ENCODE measurements at places on chromosomes 6 and 20.

DNA sequence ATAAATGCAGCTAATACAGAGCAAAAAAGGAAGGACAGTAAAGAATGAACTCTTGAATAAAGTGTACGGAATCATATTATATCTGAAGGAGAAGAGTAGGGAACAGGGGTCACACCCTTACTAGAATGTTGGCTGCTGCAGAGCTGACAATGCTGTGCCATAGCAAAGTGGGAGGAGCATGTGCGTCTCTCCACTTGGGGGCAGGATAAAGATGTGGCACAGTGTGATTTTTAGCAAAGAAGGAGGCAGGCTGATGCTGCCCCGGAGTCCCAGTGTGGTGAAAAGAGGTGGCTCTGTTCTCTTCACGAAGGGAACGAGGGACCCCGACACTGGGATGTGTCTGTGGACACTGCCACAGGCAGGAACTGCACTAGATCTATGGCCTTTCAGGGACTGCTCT lies 67.5 kb downstream of the INSM1 start:
- no peak for DNase-seq

DNA sequence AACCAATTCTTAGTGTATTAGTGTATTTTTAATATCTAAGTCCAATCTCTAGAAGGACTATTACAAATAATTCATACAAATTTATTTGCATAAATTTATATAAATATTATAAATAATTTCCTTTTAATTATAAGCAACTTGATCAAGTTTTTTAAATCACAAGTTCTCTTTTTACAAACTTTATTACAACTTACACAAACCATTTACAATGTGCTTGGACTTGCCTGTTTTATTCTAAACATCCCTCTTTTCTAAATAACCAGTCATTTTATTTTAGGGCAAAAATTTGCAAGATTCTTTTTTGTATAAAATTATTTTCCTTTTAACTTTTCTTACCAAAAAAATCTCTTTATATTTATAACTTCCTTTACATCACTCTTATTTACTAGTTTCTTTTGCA lies 83.5 kb upstream of the SYNCRIP start:
- no peak for DNase-seq

DNA sequence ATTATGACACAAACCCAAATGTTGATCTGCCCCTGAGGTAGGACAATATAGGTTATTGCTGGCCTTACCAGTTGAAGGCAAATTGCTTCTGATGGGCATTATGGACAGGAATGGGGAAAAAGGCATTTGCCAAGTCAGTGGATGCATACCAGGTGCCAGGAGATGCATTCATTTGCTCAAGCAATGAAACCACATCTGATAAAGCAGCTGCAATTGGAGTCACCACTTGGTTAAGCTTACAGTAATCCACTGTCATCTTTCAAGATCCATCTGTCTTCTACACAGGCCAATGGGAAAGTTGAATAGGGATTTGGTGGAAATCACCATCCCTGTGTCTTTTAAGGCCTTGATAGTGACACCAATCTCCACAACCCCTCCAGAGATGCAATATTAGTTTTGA lies 648.6 kb downstream of the COL12A1 start:
- DNase-seq, result no peak

DNA sequence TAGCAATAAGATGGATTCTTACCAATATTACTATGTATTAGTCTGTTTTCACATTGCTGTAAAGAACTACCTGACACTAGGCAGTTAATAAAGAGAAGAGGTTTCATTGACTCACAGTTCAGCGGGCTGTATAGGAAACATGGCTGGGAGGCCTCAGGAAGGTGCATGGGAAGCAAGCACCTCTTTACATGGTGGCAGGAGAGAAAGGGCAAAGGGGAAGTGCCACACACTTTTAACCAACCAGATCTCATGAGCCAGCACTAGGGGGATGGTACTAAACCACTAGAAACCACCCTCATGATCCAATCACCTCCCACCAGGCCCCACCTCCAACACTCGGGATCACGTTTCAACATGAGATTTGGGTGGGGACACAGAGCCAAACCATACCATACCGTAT lies 40.7 kb upstream of the CCDC167 start:
- no peak for DNase-seq

Measured in activated T-cell treated with anti-CD3 and anti-CD28 coated beads, Interleukin-2, amount 50 U/mL, for 48 hours (primary cell).